Vagina (tissue), 2 donors: ENCODE measurements at places on chromosomes 16 and 17.

GRCh38 chr17:40997361-40997760 lies 2.3 kb downstream of the KRTAP3-2 start:
- no peak for DNase-seq

DNA sequence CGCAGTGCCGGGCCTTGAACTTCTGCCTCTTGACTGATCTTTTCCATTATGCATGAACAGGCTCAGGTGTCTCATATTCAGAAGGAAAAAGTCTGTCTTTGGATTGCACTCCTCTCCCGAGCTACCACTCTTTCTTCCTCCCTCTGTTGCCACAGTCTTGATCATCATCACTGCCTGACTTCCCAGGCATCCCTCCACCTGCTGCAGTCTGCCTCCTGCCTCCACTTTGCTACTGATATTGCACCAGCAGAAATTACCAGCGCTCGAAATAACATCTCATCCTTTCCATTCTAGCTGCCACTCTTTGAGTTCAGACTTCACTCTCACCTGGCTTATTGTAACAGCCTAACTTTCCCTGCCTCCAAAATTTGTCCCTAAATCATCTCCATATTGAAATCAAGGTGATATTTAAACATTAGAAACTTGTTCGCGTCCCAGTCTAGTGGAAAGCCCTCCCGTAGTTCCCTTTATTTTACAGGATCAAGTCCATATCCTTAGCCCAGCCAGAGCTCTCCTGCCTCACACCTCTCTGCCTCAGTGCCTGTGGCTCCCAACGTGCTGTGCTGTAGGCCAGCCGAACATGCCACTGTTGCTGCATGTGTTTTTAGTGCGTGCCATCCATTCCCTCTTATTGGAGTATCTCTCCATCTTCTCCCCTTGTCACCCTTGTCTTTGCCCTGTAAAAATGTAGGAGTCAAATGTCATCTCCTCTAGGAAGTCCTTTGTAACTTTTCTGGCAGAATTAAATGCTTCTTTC lies 39.9 kb downstream of the NUP88 start:
- DNase-seq, result no peak

DNA sequence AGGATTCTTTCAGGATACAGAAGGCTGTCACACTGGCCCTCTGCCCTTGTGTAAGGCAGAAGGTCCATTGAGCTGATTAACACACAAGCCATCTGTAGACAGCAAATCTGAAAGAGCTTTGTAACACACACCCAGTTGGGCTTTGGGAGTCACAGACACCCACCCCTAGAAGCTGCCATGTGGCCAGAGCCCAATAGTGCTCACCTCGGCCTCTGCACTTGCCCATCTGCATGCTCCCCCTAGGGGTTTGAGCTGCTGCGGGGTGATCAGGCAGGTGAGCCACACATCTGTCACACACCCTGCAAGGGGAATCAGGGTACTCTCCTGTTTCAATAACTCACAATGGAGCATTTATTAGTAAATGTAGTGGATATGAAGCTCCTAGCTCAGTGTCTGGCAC lies 138.3 kb downstream of the CHD9NB start:
- no peak for DNase-seq

GRCh38 chr17:20141198-20141972 lies 132.2 kb downstream of the SPECC1 start:
- no peak for DNase-seq

GRCh38 chr17:19744492-19744891 lies 3.6 kb downstream of the ALDH3A1 start:
- no peak for DNase-seq

- DNase-seq, result no peak
These were observed at the start of gene SHISA9 for GRCh38 chr16:12901597-12902461. TSS of gene SHISA9 (plus strand) at chr16:12901598.

GRCh38 chr16:60127196-60127595 lies 1393.1 kb upstream of the GOT2 start:
- DNase-seq, result no peak

DNA sequence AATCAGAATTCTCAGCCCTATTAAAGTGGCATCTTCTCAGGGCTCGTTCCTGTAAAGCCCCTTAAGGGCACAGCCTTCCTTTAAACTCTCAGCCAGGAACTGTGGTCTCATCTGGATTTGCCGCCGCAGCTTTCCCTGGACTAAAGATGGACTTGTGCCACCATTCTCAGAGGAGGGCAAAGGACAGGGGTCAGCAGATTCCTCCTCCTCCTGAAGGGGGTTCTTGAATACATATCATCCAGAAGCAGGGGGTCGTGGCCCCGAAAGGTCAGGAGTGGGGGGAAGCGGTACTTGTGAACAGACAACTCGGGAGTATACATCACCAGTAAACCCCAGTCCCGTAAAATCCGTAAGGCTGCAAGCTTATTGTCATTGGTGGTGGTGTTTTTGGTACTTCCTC lies 174.8 kb downstream of the RPTOR start:
- no peak for DNase-seq

GRCh38 chr17:19554393-19554792 lies 20.7 kb downstream of the SLC47A1 start:
- DNase-seq, result no peak

GRCh38 chr17:76233588-76234353 lies 6.5 kb downstream of the RNF157 start:
- DNase-seq, result no peak

GRCh38 chr16:26175944-26176343 lies 484.2 kb downstream of the HS3ST4 start:
- no peak for DNase-seq

GRCh38 chr17:4248504-4249277 lies 15.1 kb downstream of the ANKFY1 start:
- DNase-seq, result no peak

DNA sequence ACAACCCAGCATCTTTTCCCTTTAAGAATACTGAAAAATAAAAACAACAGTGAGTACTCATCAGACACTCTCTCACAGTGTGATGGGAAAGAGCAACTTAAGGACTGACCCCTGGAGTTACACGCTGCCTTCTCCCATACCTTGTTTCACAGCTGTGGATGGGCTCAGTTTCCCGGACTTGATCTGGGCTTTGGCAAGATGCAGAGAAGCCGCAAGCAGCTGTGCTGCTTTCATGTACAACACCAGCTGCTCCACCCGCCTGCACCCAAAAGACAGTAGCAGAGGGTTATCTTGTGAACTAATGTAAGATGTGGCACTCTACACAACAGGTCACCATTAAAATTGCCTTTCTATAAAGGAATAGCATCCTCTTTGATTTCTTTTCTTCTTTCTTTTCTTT lies 32.7 kb upstream of the ALDH3A1 start:
- no peak for DNase-seq

- DNase-seq, result no peak
These were observed 202.8 kb upstream of the FOXF1 start for GRCh38 chr16:86307514-86307903.

GRCh38 chr17:57552114-57552624 lies 192.9 kb downstream of the CCDC182 start:
- no peak for DNase-seq

- no peak for DNase-seq
These were observed 3.1 kb upstream of the BAIAP3 start for GRCh38 chr16:1330260-1330914.

DNA sequence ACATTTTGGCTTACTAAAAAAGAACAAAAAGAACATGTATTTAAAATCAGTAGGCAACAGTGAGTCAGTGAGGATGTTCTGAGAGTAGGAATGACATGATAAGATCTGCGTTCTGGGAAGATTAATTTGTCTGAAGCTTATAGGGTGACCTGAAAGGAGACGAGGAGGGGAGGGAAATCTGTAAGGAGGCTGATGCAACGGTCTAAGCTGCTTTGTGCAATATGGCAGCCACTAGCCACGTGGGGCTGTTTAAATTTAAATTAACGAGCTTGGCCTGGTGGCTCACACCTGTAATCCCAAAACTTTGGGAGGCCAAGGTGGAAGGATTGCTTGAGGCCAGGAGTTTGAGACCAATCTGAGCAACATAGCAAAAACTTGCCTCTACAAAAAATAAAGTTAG lies 181.6 kb upstream of the CACNG3 start:
- DNase-seq, result no peak

GRCh38 chr17:30292286-30292858 lies 628 bp upstream of the BLMH start:
- no peak for DNase-seq

- no peak for DNase-seq
These were observed 40.3 kb upstream of the SREBF1 start for GRCh38 chr17:17876959-17877528.

GRCh38 chr17:61337290-61337689 lies 62.4 kb upstream of the TBX2 start:
- no peak for DNase-seq

DNA sequence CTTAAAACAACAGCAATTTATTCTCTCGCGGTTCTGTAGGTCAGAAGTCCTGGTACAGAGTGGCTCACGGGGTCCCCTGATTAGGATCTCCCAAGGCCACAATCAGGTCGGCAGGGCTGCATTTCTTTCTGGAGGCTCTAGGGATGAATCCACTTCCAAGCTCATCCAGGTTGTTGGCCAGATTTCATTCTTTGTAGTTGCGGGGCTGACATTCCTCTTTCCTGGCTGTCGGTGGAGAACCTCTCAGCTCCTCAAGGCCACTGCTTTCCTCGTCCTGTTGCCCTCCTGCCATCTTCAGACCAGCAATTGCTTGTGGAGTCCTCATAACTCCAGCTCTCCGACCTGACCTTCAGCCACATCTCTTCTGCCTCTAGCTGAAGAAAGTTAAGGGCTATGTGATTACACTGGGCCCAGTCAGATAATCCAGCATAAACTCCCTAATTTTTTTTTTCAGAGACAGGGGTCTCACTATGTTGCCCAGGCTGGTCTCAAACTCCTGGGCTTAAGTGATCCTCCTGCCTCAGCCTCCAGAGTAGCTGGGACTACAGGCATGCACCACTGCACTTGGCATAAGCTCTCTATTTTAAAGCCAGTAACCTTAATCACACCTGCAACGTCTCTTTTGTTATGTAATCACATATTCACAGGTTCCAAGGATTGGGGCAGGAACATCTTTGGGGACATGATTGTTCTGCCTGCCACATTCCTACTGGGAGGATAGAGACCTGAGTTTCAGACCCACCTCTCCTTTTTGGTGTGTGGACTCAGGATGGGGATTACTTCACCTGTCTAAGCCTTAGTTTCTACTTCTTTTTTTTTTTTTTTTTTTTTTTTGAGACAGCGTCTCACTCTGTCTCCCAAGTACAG lies 4.1 kb upstream of the GAST start:
- no peak for DNase-seq

DNA sequence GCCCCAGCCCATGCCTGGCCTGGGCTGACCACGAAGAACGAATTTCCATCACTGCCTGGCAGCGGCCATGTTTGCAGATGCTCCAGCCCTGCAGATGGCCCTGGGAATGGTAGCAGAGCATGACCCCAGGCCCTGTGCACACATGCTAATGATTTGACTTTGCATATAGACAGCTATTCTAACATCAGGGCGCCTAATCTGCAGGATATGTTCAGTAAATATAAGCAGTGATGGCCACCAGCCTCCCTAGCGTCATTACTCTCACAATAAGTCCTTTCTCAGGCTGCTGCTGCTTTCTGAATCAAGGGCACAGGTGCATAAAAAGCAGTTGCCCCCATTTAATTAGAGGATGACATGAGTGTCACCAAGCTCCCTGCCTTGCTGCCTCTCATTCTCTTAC lies 24.2 kb downstream of the DNAH9 start:
- no peak for DNase-seq

DNA sequence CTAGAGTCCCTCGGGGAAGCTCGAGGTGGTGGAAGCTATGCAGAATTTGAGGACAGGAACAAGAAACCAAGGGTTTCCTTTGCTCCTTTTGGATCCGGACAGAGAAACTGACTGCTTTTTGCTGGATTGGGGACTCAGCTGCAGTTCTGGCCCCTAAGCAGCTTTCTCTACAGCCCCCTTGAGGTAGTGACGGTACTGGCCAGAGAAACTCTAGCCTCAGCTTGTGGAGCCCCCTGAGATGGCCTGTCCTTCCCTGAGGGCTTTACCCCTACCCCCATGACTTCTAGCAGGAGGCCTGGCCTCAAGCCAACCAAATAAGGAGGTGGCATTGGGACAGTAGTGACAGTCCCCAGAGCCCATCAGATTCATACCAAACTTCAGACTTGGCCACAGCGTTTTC lies 118.1 kb downstream of the IRX5 start:
- peak; percentile 70 for DNase-seq

- no peak for DNase-seq
These were observed 521 bp upstream of the G6PC3 start for GRCh38 chr17:44069974-44070454.

DNA sequence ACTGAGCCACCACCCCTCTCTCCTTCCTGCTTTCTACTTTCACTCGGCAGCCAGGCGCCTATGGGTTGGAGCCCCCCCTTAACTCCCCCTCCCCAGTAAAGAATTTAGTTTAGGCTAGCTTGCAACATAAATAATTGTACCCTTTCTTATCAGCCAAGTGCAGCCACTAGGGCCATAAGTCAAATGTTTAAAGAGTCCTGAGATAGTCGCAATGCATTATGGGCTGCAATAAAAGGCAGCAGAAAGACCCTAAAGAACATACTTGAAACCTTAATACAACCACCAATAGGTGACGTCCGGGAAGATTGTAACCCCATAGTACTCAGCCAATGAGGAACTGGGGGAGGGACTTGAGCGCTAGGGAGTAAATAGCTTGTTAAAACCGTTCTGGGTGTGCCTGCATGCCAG lies 40.5 kb downstream of the C16orf82 start:
- DNase-seq, result peak; percentile 28
